ENCODE measurements at places on chromosomes 2 and 18.

DNA sequence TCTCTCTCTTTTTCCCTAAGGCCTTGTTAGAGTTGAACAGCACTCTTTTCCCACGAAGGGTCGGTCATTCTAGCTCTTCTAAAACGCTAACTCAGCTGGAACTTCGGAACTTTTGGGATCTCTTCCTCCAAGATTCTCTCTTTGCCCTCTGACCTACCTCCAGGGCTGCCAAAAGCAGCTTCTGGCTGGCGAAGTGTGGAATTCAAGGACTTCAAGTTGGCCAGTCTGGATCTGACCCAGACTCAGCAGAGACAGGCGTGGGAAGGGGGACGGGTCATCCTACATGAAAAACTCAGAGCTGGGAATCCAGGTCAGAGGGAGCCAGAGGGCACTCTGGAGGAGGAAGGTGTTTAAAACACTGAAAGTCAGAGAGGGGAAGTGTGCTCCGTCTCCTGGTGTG is 305.5 kb upstream of the HDAC4 start:
- DNase-seq, result no peak

DNA sequence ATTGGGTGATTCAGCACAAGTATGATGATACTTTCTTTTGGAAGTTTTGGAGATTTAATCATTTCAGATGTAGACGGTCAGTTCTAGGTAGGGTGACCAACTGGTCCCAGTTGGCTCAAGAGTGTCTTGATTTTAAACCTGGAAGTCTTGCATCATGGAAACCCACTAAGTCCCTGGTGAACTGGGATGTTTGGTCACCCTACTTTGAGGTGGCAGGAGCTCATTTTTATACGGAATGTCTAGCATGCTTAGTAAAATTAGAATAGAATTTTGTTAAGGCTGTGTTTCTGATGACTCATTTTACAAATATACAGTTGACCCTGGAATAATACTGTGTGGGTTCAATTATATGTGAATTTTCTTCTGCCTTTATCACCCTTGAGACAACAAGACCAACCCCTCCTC is 61.5 kb upstream of the DOCK10 start:
- no peak for DNase-seq

DNA sequence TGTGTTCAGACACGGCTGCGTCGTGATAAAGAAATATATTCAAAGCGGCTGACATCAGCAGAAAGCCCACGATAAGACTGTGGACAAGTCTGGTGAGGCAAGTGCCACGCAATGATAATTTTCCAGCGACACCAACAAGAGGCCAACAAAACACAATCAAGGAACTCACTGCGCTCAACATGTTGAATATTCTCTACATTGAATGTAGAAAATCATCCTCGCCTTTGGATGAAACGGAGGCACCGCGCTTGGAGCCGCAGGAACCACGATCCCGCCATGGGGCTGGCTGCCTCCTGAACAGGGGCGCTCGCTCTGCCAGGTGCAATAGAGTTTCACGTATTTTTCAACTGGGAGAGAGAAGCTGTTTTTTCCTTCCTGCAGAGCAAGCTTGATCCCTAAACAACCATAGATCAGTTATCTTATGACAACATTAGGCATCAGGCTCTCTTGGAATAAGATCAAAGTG is 220.3 kb downstream of the ATAD2B start:
- DNase-seq, result no peak

DNA sequence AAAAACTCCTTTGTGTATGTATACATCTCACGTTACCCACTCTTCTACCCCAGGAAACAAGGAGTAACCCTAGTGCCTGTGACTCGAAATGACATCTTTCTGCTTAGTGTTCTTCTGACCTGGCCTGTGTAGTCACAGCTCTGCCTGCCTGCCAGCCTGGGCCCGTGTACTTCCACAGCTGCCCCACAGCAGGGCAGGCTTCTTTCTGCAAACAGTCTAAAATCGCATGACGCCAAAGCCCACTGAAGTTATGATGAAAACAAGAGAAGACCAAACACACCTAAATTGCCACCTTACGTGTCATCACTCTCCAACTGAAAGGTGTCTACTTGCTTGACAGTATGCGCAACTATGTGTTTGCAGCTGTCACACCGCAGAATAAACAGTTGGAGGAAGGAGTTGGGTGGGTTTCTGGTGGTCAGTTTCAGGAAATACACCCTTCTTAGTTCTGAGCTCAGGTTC is 1.5 kb downstream of the GAREM1 start:
- no peak for DNase-seq

DNA sequence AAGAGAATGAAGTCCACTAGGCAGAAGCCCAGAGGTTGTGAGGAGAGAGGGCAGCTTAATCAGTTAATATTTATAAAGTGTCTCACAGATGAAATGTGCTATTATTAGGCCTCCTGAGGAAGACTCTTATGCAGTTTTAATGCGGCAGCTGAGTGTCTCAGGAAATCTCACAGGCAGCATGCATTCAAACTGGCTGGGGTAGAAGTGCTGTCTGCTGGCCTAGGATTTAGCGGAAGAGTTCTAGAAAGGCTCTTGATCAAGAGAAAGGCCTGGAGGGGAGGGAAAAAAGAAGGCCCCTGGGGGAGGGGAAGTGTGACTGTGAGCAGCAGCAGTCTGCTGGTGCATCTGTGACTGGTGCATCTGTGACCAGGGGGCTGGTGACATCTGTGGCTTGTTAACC is 133.0 kb downstream of the FSHR start:
- no peak for DNase-seq

DNA sequence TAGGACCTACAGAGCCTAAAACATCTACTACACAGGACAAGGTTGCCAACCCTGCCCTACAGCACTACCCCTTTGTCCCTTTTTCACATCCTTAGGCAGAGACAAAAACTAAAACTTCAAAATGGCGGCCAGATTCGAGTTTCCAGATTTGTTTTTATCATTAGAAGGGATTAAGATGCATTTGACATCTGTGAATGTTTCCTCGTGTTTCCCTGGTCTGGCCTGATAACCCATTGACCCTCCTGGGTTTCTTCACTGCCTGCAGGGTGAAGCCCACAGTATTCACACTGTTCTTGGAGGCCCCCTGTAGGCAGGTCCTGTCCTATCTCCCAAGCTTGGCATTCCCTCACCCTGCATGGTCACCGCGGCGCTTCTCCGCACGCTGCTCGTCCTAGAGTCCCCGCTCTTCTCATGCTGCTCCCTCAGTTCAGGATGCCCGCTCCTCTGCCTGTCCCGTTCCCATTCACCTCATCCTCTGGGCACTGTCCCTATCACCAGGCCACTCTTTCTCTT is 67.6 kb downstream of the TPGS2 start:
- DNase-seq, result no peak

DNA sequence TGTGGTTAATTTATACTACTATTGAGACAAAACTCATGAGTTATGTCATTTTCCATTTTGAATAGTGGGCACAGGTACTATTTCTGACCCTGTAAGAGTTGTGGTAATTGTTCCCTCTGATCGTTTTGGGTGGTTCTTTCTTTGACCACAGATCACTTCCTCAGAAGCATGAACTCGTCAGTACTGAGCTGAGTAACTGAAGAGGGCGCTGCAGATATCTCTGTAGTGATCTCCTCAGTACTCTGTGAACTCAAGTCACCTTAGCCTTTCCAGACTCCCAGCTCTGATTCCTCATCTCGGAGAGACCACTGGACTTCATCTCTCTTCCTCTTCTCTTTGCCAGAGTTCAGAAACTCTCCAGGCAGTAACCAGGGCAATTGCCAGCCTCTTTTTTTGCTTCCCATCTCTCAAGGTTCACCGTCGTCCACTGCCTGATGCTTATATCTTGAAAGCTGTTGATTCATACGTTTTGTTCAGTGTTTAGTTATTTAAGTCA is 9.4 kb upstream of the IL1RL1 start:
- peak; percentile 53 for DNase-seq

- no peak for DNase-seq
Observed at GRCh38 chr2:130871843-130872740, 35.4 kb downstream of the ARHGEF4 start.

GRCh38 chr2:86446060-86446459 is 4.9 kb downstream of the KDM3A start:
- DNase-seq, result no peak

DNA sequence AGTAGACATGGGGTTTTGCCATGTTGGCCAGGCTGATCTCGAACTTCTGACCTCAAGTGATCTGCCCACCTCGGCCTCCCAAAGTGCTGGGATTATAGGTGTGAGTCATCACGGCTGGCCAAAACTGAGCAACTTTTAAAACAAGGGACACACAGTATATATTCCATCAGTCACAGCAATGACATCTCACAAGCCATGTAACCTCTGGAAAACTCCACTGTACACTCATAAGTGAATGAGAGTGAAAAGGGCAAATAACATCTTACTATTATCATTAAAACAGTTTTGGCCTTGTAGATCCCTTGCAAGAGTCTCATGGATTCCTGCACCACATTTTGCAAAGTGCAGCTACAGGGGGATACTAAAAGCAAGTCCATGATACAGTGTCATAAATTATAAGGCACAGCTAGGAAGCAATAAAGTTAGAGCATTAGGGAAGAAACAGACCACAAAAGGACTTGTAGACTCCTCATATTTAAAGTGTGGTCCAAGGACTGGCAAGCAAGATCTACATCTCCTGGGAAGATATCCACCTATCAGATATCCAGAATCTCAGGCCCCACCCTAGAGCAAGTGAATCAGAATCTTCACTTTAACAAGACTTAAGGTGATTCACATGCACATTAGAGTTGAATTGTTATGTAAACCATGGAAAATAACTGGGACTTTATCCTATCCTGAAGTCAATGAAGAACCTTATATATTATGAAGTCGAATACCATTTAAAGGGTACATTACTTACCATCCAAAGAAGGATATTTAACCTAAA is 5.7 kb downstream of the SMC6 start:
- DNase-seq, result no peak

GRCh38 chr2:208792766-208793165 is 386.2 kb downstream of the PTH2R start:
- DNase-seq, result no peak

DNA sequence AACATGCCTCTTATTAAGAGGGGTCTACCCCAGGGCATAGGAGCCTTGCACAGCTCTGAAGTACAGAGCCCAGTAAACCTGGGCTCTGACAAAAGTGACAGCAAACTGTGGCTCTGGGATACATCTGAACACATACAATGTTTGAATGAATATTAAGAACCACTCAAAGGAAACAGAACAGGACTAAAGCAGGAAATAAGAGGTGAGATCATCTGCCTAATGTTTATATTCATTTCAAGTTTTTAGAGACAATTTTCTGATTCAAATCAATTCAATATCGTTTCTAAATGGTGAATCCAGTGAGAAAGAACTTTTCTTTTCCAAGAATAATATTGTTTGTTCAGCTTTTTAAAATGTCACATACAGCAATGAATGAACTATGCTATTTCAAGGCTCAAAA is 136.7 kb upstream of the CAVIN2 start:
- DNase-seq, result no peak

GRCh38 chr2:26243470-26244308 is 743 bp downstream of the HADHA start:
- no peak for DNase-seq

DNA sequence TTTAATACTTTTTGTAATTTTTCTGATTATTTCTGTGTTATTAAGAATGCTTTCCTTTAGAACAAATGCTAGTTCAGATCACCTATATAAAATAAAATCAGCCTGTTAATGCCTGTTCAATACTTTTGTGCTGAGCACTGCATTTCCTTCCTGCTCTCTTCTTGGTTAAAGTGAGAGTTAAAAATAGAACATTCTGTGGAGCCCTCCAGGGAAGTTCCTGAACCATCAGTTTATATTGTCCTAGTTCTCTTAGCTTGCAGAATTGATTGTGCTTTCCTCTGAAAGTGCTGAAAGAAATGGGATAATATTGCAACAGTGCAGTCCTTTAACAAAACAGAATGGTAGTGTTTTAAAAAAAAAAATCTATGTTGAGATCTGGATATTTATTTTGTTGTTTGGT is 74.6 kb upstream of the UBXN4 start:
- no peak for DNase-seq

GRCh38 chr2:72261076-72261475 is 113.4 kb upstream of the CYP26B1 start:
- no peak for DNase-seq

DNA sequence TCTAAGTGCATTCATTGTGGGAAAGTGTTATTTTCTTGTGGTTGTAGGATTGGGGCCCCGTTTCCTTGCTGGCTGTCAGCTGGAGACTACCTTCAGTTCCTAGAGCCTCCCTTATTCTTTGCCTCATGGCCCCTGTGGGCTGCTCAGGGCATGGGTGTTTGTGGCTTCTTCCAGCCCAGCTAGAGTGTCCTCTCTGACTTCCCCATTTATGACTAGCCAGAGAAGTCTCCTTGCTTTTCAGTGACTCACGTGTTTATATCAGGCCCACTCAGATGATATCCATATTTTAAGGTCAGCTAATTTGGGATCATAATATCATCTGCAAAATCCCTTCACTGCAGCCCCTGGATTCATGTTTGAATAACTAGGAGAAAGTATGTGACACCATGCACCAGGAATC is 62.8 kb downstream of the DTNA start:
- no peak for DNase-seq

GRCh38 chr2:188789951-188790350 is 184.2 kb upstream of the COL3A1 start:
- no peak for DNase-seq

GRCh38 chr2:53477517-53477916 is 290.1 kb upstream of the CHAC2 start:
- no peak for DNase-seq

DNA sequence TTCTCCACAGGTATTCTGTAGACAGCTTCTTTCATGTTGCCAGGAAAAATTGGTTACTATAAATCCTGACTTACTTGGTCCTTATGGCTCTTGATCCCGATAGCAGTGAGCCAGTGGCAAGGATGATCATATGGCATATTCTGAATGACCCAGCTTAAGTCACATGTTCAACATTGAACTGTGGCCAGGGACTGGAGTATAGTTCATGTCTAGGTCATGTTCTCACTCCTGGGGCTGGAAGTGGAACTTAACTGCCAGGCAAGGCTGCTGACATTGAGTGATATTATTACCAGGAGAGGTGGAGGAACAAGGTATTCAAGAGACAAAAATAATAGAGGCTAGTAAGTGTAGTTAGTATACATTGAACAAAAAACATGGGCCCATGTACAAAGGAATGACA is 26.2 kb downstream of the R3HDM1 start:
- DNase-seq, result no peak

DNA sequence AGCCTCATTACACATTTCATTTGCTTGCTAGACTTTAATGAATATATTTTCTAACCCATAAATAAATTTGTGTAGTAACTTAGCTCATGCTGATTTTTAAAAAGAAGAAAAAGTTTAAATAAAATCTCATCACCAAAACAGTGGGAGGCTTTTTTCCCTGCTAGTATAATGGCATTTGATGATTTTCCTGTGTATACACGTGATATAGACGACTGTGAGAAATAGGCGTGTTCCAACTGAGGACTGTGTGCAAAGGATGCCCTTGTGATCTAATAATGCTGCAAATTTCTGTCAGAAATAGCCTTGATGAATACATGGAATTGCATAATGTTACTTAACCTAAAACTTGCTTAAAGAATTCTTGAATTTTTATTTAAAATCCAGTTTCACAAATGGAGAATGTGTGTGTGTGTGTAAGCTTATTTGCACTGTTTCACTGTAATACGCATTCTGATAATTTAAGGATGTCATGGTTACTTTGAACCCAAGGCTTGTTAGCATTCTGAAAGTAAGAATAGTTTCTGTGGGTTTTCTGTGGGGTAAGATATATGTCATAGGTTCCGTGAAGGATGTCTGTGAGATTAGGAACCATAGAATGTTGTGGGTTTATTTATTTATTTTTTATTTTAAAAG is 178.0 kb downstream of the DLGAP1 start:
- DNase-seq, result no peak

- DNase-seq, result no peak
Observed at GRCh38 chr2:31251018-31251417, 17.1 kb downstream of the EHD3 start.

- DNase-seq, result no peak
Observed at GRCh38 chr2:215503381-215503780, 67.5 kb upstream of the FN1 start.
